Frontal cortex (tissue), 4 donors: ENCODE measurements at places on chromosomes 7 and 10. TPM values are rescaled to one million over a fixed set of nuclear protein-coding genes. Genes with fewer than 3 reads are reported as not detected.

Gene PMS2
- total RNA-seq = 33.4 TPM

Gene PLXDC2
- 10.6 TPM for total RNA-seq

Gene PAX4
- total RNA-seq = not detected

Gene CUBN
- 1.2 TPM for total RNA-seq
